Eye (tissue), 1 donor: ENCODE measurements at places on chromosomes 3 and 15.

- DNase-seq, result no peak
Measured at GRCh38 chr3:136783708-136784191, 31.6 kb upstream of the STAG1 start.

DNA sequence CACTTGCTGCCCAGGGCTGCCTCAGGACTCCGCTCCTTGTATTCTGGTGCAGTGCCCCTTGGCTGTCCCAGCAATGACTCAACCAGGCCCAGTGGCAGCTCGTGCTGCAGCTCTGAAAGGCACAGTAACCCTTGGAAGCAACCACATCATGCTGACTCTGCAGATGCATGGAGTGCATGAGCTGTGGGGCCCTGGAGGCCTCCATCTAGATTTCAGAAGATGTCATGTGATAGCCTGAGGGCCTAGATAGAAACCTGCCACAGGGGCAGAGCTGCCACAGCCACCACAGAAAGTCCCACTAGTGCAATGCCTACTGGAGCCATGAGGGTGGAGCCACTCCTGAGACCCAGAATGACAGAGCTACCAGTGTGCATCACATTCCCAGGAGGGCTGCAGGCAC is 117.1 kb upstream of the SMAD3 start:
- no peak for DNase-seq

DNA sequence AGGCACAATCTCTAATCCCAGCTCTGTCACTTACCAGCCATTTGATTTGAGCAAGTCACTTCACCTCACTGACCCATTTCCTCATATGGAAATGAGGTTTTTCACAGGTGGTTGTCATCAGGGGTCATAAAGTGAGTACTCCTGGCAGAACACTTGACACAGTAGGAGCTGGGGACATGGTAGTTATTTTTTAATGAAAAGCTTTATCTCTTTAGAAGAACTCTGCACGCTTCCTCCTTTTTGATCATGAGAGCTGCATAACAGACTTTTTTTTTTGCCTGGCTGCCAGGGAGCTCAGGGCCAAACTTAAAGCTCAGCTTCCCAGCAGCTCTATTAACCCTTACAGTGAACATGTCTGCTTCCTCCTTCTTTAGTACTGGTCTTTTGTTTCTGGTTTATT is 8.4 kb downstream of the VWA5B2 start:
- DNase-seq, result no peak

DNA sequence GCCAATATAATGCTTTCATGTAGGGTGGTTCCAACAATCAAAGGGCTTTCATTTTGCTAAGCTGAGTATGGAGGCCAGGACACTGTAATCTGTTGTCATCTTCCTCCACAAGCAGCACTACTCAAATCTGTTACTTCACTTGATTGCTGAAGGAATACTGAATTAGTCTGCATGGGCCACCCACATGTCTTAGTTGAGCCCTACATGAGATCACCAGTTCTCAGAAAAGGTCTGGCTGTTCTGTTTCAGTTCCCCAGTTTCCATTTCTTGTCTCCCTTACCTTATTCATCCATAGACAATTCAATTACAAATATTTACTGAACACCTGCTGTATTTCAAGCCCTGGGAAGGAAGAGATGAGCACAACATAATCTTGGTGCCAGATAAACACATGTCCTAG is 119.2 kb downstream of the FHIT start:
- no peak for DNase-seq

DNA sequence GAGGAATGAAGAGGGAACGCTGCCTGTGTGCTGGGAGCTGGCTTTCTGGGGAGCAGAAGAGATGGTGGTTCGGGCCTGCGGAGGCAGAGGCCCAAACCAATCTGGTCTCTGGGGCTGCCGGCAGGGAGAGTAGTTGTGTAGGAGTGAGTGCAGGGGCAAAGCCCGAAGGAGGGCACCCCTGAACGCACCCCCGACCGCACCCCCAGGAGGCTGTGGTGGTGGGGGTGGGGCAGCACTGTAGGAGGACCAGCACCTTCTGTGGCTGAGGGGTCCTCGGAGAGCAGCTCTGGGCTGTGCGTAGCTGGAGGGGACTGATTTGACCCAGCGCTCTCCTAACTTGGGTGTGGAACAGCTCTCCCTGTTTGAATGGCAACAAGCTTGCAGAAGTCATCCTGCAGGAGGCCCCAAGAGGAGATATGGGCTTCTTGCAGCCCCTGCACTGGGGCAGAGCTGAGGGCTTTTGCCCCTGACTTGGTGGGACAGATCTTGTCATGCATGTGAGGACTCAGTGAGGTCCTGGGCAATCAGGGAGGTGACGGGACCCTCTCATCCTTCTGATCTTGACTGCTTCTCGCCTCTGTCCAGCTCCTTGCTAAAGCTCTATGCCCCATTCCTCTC is 26.1 kb downstream of the C15orf39 start:
- no peak for DNase-seq

- no peak for DNase-seq
Measured at GRCh38 chr15:35548435-35548834, 2.5 kb upstream of the DPH6 start.

- no peak for DNase-seq
Measured at GRCh38 chr3:127560051-127560787, 30.3 kb downstream of the TPRA1 start.

DNA sequence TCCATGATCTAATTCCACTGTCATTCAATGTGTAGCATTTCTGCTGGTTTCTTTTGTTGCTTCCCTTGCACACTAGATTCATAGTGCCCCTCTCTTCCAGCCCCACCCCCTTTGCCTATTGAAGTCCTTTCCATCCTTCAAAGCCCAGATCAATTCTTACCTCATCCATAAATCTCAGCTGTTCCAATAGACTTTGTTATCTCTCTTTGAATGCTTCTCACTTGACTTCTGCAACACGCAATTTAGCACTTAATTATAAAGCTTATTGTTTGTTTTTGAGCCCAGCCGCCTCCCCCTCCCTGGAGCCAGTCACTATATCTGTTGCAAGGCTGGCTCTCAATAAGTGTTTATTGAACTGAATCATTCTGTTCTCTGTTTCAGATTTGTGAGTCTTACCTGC is 174.6 kb upstream of the TBL1XR1 start:
- no peak for DNase-seq

DNA sequence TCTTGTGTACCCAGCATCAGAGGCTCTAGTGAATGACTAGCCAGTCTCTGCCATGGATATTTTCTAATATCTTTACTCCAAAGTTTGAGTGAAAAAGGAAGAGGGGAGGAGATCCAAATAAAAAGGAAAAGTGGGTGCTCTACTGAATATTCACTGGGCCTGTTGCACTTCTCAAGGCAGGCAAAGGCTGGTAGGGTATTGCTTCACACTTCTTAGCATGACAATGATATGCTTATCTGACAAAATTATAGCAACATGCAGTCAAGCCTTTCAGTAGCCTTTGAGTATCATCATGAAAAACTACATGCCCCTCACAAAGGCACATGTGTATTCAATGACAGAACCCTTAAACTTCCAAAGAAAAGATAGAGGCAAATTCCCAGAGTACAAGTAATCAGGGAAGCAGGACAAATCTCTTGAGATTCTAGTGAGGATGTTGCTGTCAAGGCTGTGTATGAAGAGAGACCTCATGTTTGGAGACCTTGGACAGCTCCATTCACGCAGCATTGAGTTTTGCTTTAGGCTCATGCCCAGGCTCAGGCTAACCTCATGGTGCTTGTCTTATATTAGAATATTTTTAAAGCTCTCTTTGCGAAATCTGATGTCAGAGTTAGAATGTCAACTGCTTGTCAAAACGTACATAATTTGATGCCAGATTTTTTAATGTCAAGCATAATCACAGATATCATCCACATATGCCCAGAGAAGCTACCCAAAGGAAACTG is 506.9 kb downstream of the OCA2 start:
- DNase-seq, result no peak
